ENCODE measurements at places on chromosomes 2 and 18.

DNA sequence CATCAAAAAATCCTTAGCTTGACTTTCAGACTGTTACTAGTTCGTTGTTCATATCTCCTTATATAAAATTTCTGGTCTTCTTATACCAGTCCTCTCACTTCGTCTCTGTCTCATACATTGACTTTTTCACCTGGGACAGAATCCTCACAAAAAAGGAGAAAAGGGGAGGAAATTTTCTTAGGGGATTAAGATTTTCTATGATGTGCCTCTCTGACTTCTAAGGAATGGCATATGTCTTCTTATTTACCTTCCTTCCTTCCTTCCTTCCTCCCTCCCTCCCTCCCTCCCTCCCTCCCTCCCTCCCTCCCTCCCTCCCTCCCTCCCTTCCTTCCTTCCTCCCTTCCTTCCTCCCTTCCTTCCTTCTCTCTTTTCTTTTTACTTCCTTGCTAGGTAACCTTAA, 27.9 kb downstream of the KCNE4 start:
- no peak for DNase-seq

DNA sequence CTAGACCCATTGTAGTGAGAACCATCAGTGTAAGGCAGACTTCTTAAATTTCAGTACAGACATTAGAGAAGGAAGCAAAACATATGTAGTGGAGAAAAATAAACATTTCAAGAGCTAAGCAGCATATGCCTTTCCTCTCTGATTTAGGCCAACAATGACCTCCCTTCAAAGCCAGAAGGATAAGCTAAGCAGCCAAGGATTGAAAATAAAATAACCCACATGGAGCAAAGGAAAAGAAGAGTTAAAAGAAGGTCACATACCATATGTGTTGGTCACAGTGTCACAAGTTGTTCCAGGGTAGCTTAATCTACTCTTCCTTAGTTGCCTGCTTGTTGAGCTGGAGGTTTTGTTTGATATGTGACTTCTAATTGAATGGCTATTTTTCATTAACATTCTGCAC, 15.6 kb upstream of the LAMA1 start:
- peak; percentile 17 for DNase-seq

- no peak for DNase-seq
These were observed 23.6 kb downstream of the CHRNA1 start for GRCh38 chr2:174740721-174741120.

GRCh38 chr2:223908304-223908998, 36.7 kb downstream of the WDFY1 start:
- no peak for DNase-seq

- DNase-seq = no peak
These were observed 60.7 kb upstream of the CYTIP start for GRCh38 chr2:157504623-157505022.

GRCh38 chr18:2797951-2798350, 48.9 kb upstream of the EMILIN2 start:
- DNase-seq = no peak

GRCh38 chr18:39276764-39277163, 1711.2 kb upstream of the CELF4 start:
- no peak for DNase-seq

All from fibroblast of upper back skin (primary cell).